Right atrium auricular region (tissue), 2 donors: ENCODE measurements at places on chromosomes 16 and 17. TPM values are rescaled to one million over a fixed set of nuclear protein-coding genes. Genes with fewer than 3 reads are reported as not detected.

GRCh38 chr17:9183306-9183705 is 162.0 kb downstream of the NTN1 start:
- H3K27ac ChIP-seq: no peak overlapping the region
- H3K4me3 ChIP-seq: no peak overlapping the region
- H3K36me3 ChIP-seq: peaks cover 43% of the 10 kb centered on the region
- DNase-seq: no peak

- H3K36me3 ChIP-seq: peaks cover 31% of the 10 kb centered on the region
- no peaks in the 10 kb centered on the region for H3K27me3 ChIP-seq
- DNase-seq: no peak
- no peak overlapping the region for H3K27ac ChIP-seq
- no peak overlapping the region for H3K4me3 ChIP-seq
Observed at GRCh38 chr17:12721581-12721980, 55.9 kb downstream of the MYOCD start.

- no peaks in the 10 kb centered on the region for H3K27me3 ChIP-seq
- no peak overlapping the region for H3K4me3 ChIP-seq
- no peaks in the 10 kb centered on the region for H3K4me1 ChIP-seq
- H3K36me3 ChIP-seq: peaks cover 50% of the 10 kb centered on the region
- no peak overlapping the region for H3K27ac ChIP-seq
Observed at GRCh38 chr16:11698271-11698689, 30.0 kb downstream of the SNN start.

GRCh38 chr17:37742762-37743611 is 1.9 kb downstream of the HNF1B start:
- H3K4me1 ChIP-seq: peaks cover 37% of the 10 kb centered on the region
- DNase-seq: no peak
- H3K4me3 ChIP-seq: peak overlapping the region; percentile 35
- peaks cover 33% of the 10 kb centered on the region for H3K27me3 ChIP-seq
- no peaks in the 10 kb centered on the region for H3K36me3 ChIP-seq
- no peak overlapping the region for H3K27ac ChIP-seq

DNA sequence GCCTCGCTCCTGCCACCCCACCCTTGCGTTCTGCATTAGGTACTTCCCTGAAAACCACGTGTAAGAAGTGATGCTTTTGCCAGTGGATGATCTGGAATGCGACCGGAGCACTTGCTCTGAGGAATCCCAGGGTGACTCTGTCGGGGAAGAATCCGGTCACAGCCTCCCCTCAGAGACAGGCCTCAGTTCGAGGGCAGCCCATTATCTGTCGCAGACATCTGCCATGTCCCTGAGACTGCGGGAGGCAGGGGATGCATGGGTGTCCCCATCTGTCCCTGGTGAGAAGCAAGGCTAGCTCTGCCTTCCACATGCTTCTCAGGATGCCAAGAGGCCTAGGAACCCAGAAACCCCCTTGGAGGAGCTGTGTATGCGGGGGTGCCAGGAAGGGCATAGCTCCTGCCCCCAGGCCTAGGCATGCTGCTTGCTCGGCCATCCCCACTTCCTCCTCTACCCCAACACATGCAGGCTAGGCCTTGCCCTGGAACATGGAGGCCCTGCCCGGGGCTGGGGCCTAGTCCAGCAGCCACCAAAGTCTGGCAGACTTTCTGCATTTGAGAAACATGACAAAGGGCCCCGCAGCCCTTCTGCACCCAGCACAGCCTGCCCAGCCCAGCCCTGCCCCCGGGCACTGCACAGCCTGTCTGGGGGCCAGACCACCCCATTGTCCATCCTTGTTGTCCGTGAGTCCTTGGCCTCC is 20.5 kb downstream of the MNT start:
- no peaks in the 10 kb centered on the region for H3K4me1 ChIP-seq
- no peak for DNase-seq
- H3K4me3 ChIP-seq: no peak overlapping the region
- peaks cover 28% of the 10 kb centered on the region for H3K36me3 ChIP-seq

DNA sequence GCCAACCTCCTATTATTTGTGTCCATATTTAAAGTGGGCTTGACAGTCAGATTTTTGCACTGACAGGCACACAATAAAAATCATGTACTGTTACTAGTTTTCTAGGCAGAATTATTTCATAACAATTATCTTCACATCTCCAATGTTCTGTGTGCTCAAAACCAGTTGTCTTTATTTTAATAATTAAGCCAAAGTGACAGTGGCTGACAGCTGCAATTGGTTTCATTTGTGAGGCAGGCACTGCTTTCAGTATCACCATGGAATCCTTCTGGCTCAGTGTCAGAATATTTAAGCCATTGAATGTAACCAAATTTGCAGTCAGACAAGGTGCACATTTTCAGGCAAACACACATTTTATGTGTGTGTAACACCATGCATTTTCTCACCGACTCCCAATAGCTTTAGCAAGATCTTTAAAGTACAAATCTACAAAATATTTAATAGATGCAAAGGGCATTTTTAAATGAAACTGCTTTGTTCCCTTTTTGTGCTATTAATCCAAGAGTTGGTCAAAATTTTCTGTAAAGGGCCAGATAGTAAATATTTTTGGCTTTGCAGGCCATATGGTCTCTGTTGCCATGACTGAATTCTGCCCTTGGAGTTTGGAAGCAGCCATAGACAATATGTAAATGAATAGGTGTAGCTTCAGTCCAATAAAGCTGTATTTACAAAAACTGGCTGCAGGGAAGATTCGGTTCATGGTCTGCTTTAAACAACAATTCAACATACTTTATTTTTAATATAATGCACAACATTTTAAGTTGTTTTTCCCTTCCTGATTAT is 486.0 kb downstream of the KCNJ2 start:
- no peak overlapping the region for H3K4me3 ChIP-seq
- no peaks in the 10 kb centered on the region for H3K27me3 ChIP-seq
- no peak overlapping the region for H3K27ac ChIP-seq
- DNase-seq: no peak

DNA sequence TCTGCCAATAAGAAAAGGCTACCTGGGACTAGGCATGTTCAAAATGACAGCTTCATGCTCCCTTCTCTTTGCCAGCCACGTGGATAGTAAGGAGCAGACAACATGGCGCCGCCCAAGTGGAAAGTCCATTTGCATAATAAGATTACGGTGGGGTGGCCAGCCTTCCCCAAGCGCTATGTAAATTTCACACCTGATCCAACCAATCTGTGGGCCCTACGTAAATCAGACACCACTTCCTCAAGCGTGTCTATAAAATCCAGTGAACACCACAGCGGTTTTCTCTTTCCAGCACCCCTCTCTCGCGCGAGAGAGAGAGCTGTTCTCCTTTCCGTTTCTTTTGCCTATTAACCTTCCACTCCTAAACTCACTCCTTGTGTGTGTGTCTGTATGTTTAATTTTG is 140.3 kb upstream of the ERCC4 start:
- no peak overlapping the region for H3K27ac ChIP-seq
- no peaks in the 10 kb centered on the region for H3K4me1 ChIP-seq
- no peak for DNase-seq
- H3K36me3 ChIP-seq: no peaks in the 10 kb centered on the region

GRCh38 chr16:56758432-56758831 is 28.5 kb downstream of the NUP93 start:
- H3K27ac ChIP-seq: no peak overlapping the region
- no peaks in the 10 kb centered on the region for H3K27me3 ChIP-seq
- DNase-seq: no peak

DNA sequence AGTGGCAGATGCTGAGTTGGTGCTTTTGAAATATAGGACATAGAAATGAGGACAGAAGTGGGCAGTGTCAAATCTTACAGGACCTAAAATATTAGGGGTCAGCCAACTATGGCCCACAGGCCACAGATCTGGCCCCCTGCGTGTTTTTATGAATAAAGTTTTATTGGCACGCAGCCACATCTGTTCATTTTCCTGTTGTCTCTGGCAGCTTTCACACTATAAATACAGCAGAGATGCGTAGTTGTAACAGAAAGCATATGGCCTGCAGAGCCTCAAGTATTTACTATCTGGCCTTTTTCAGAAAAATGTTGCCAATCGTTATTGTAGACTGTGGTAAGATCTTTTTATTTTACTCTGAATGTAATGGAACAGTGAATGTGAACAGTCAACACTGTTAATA is 82.8 kb downstream of the ABCC6 start:
- no peaks in the 10 kb centered on the region for H3K27me3 ChIP-seq
- H3K4me3 ChIP-seq: no peak overlapping the region
- peaks cover 69% of the 10 kb centered on the region for H3K36me3 ChIP-seq
- no peak for DNase-seq
- no peak overlapping the region for H3K27ac ChIP-seq
- H3K4me1 ChIP-seq: no peaks in the 10 kb centered on the region

The KRTAP4-3 gene
- total RNA-seq: not detected

DNA sequence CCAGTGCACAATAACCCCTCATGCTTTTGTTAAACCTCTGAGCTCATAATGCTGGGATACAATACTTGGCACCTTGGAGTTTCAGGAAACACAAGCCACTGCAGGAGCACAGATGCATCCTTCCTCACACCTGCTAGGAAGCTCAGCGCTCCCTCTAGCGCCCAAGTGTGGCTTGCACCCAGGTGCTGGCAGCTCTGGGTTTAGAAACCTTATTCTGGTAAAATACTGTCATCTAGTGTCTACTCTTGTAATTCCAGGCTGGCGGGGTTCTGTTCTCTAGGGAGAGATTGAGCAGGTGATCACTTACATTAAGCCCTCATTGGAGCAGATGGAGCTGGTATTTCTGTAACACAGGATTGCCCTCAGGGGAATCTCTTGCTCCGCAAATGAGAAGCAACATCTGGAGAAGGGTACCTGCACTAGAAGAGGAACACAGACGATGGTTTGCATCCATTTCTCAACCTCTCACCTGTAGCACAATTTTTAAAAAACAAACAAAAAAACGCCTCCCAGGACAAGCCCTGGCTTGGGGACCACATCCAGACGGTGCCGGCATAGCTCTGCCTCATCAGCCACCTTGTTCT is 1.5 kb downstream of the CCL1 start:
- H3K4me3 ChIP-seq: no peak overlapping the region
- H3K27me3 ChIP-seq: no peaks in the 10 kb centered on the region
- no peaks in the 10 kb centered on the region for H3K36me3 ChIP-seq

The PPY gene
- not detected for total RNA-seq

DNA sequence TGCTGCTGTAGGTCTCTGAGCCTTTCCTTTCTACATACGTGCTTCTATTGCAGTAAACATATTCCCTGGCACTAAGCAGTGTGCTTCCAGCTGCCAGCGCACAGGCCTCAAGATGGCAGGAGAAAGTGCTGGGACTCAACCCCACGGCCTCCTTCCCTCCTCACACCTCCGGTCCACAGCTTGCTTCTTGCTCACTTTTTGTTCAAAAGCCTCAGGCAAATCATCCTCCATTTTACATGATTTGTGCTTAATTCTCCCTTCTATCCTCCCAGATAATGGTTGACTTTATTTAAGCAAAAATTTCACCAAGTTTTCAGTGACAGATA is 5.4 kb downstream of the CDK5R1 start:
- peaks cover 52% of the 10 kb centered on the region for H3K4me1 ChIP-seq
- no peaks in the 10 kb centered on the region for H3K27me3 ChIP-seq
- H3K27ac ChIP-seq: no peak overlapping the region
- no peak overlapping the region for H3K4me3 ChIP-seq

DNA sequence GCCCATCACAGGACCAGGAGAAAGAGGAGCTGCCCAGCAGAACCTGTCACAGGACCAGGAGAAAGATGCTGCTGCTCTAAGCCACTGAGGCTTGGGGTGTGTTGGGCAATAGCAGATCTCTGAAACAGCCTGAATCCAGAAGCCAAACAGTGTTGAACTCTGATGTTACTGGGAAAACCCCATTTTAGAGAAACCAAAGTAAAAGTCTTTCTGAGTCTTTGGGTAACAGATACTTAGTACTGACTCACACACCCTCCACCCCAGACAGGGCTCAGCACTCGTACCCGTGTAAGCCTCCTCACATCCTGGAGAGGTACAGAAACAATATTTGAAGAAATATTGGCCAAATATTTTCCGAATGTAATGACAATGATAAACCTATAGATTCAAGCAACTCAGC is 82.8 kb upstream of the GNG13 start:
- no peaks in the 10 kb centered on the region for H3K27me3 ChIP-seq
- no peaks in the 10 kb centered on the region for H3K36me3 ChIP-seq
- H3K4me1 ChIP-seq: no peaks in the 10 kb centered on the region
- no peak overlapping the region for H3K27ac ChIP-seq
- DNase-seq: no peak
- H3K4me3 ChIP-seq: no peak overlapping the region

- no peaks in the 10 kb centered on the region for H3K27me3 ChIP-seq
- H3K27ac ChIP-seq: no peak overlapping the region
- DNase-seq: no peak
- H3K36me3 ChIP-seq: no peaks in the 10 kb centered on the region
- no peak overlapping the region for H3K4me3 ChIP-seq
Observed at GRCh38 chr16:49510654-49511305, 137.2 kb downstream of the C16orf78 start.

DNA sequence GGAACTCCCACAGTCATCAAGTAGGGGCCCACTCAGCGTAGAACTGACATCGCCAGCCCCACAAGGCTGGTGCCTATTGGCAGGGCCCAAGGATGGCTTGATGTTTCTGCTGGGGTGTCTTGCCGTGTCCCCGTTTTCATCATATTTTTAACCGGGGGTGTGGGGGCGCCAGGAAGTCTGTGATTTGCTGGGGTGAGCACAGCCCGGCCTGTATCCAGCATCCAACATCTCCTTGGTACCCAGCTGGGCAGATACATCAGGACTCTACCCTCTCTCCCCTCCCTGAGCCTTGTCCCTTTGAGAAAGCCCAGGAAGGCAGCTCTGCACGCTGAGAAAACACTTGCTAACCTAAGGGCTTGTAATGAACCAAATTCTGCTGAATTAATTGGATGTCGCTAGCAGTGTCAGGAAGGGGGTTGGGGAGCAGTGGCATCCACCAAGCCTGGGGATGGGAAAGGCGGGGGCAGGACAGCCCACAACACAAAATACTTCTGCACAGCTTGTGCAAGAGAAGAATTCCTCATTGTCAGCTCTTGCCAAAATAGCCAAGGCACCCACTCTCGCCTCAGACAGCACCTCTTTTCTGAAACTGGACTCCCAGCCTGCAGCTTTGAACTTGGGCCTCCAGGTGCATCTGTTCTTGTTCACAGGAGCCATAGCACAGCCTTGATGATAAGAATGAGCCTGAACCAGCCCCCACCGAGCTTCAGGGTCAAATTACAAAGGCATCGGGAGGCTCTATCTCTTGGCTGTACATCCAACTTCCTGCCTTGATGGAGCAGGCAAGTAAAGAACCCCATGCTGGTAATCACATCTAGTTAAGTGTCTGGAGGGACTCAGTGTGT is 63.7 kb upstream of the LYRM9 start:
- no peak overlapping the region for H3K27ac ChIP-seq
- no peak for DNase-seq
- no peaks in the 10 kb centered on the region for H3K4me1 ChIP-seq
- H3K27me3 ChIP-seq: no peaks in the 10 kb centered on the region
- H3K4me3 ChIP-seq: no peak overlapping the region
- H3K36me3 ChIP-seq: no peaks in the 10 kb centered on the region

The NSRP1 gene
- total RNA-seq: 14.7 TPM

The GNG13 gene
- not detected for total RNA-seq
